ENCODE measurements at places on chromosomes 2 and 18. TPM values are rescaled to one million over a fixed set of nuclear protein-coding genes. Genes with fewer than 3 reads are reported as not detected.
A peak's percentile ranks its signal among the peaks of the same experiment; 100 is the strongest.

DNA sequence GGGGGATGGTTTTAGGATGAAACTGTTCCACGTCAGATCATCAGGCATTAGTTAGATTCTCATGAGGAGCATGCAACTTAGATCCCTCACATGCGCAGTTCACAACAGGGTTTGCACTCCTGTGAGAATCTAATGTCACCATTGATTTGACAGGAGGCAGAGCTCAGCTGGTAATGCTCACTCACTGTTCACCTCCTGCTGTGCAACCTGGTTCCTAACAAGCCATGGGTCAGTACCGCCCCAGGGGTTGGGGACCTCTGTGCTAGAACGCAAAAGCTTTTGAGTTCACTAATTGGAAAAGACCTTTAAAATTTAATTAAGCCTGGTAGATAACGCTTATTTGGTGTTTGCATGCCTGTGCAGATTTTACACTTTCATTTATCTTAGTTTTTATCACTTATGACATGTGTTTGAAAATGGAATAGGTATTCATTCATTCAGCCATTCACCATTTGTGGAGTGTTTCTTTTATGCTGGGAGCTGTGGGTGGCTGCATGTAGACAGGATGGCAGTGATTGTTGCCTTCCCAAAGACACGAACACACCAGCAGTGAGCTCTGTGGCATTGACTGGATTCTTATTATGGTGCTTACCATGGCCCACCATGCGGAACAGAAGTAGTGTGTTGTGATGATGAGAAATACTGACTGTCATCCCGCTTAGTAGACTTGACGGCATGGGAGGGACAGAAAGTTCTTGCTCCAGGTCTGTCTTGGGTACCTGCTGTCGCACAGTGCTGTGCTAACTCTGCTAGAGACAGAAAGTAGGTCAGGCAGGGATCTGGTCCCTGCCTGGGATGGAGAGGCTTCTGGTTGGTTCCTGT, 6.4 kb downstream of the RAB31 start:
- no peak for DNase-seq

DNA sequence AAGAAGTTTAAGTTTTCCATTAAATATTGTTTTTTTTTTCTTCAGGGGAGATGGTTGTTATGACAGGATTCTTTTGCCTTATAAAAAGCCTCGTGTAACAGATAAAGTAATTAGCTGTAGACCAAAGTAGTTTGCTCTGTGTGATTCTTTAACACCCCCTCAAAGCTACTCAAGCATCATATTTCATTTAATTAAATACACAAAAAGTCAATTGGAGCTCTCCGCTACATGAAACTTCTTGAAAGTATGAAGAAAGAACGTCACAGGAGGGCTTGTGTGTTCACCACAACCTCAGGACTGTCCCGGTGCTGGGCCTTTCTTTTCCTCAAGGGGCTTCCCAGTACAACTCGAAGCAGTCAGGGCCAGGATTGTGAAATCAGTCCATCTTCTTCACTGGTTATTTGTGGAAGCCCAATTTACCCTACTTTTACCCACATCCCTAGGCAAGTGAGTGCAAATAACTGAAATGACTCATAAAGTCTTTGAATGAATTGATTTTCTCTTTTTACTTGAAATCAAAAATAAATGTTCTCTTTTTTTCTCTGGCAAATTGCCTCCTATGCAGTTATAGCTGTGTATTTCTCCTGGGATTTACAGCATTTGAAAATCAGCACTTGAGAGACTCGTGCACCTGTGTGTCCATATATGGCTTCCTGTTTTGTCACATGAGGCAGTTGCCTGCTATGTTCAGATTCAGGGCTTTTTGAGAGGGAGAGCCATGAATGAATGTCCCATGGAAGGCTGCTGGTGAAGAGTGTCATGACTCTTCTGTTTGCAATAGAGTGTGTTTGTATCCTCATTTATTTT, 48.6 kb downstream of the LINC00305 start:
- no peak for DNase-seq

DNA sequence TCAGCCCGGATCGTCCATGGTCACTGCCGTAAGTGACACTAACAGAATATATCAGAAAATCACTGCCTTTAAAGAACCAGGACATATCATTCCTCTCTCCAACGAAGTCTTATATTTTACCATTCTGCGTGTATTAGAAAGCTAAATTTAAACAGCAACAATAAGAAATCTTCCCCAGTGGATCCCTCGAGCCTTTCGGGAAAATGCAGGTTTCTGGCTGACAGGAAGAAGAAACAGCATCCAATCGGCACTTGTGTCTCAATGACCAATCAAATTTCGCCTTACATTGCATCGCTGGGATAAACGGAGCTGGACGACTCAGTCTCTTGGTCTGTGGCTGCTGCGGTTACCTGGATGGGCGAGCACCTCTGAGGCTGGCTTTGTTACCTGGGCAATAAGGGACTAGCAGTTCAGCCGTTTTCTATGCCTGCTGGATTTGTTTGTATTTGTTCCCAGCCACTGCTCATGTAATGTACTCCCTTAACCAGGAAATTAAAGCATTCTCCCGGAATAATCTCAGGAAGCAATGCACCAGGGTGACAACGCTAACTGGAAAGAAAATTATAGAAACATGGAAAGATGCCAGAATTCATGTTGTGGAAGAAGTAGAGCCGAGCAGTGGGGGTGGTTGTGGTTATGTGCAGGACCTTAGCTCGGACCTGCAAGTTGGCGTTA, at the start of gene DUSP19:
Gene DUSP19, plus strand, starts transcription at position 284 of the 675 bp plus-strand sequence. Its CDS starts 187 bp downstream, at position 471.
- peak; percentile 98 for DNase-seq

GRCh38 chr18:68841301-68841700, 43.4 kb downstream of the CCDC102B start:
- DNase-seq: no peak

DNA sequence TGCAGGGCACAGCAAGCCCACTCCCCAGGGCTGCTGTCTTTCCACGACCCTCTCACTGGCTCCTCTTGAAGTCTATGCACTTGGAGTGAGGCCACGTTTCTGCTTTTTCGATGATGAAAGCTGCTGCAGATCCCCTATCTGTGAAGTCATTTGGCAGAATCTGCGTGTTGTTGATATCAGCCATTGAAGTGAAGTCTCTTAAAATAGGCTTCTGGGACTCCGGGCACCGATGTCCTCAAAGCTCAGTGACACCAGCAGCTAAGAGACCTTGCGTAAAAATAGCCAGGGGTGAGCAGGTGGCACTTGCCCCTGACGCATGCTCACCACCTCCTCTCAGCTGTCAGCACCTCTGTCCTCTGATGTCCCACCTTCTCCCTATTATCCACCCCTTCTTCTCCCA, 89.4 kb upstream of the FHL2 start:
- DNase-seq: no peak

DNA sequence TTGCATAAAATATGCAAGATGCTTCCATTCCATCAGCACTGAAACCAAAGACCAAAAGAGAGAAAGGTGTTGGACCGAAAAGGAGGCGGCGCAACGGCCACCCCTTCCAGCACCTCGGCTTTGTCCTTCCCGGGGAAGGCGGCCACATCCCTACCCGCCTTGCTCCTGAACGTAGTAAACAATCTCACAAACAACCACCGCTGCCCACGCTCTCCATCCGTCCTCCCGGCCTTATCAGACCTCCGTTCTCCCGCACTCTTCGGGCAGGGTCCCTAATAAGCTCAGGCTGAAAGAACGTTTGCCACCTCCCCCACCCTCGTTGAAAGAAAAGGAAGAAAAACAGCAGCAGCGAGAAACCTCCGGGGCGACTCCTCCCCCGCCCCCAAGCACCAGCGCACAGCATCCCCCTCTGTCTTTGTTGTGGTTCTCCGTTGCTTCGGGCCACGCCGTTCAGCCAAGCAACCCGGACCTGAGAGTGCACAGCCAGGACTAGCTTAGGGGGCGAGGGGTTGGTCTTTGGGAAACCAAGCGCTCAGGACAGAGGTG, 4.4 kb downstream of the EVX2 start:
- DNase-seq: no peak

GRCh38 chr2:161814008-161814660, 189.9 kb downstream of the SLC4A10 start:
- DNase-seq: no peak

DNA sequence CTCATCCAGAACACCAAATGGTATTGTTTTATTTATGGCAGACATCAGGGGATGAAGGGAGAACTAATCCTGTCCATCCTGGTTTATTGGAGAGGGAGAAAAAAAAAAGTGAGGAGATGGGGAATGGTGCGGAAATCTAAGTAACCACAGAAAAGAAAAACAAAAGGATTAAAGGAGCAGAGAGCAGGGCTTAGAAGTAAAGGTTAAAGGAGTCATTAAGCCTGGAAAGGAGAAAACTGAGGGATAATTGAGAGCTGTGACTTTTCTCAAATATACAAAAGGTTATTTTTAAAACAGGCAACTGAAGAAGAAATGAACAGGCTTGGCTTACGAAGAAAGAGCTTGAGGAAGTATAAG, 127.2 kb upstream of the PPP1CB start:
- DNase-seq: no peak

GRCh38 chr2:157592948-157593347, 35.7 kb downstream of the ACVR1C start:
- no peak for DNase-seq

- no peak for DNase-seq
These were observed 19.2 kb downstream of the POU3F3 start for GRCh38 chr2:104872866-104873688.

CXCR1 gene
- polyA plus RNA-seq: not detected

ALMS1 gene
- 40.3 TPM for polyA plus RNA-seq

ASAP2 gene
- polyA plus RNA-seq: 57.5 TPM

SERPINB12 gene
- not detected for polyA plus RNA-seq

KCNJ13 gene
- polyA plus RNA-seq: 3.8 TPM
